IMR-90 (cell line): ENCODE measurements at places on chromosomes 6 and 20. TPM values are rescaled to one million over a fixed set of nuclear protein-coding genes. Genes with fewer than 3 reads are reported as not detected.
A peak's percentile ranks its signal among the peaks of the same experiment; 100 is the strongest.

GRCh38 chr20:420721-421574 lies 12.8 kb downstream of the RBCK1 start:
- DNase-seq = no peak

GRCh38 chr6:30543821-30544220 lies 12.5 kb downstream of the GNL1 start:
- no peak for DNase-seq

DNA sequence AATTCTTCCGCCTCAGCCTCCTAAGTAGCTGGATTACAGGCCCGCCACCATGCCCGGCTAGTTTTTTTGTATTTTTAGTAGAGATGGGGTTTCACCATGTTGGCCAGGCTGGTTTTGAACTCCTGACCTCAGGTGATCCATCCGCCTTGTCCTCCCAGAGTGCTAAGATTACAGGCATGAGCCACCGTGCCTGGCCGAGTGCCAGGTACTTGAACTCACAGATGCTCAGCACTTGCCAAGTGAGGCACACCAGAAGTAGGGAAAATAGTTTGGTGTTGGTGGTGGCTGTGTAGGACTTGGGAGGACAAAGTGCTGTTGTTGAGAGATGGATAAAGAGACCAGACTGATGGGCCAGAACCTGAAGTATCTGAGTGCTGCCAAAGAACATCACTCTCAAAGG lies 40.0 kb upstream of the MBOAT1 start:
- DNase-seq = no peak

DNA sequence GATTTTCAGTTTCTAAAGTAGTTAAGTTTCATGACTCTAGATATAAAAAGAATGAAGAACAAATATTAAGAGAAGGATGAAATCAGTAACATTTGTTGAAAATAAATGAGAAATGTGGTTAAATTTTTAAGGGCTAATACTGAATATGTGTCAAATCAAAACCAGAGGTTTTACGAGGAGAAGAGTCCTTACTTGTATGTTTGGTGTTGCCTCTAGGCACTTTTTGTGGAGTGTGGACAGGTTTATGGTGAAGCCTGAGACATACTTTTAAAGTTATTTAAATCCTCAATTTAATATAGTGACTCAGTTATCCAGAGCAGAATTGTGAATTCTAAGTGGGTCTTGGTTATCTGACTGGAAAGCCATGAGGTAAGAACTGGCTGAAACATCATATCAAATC lies 68.7 kb downstream of the COL19A1 start:
- DNase-seq = no peak

DNA sequence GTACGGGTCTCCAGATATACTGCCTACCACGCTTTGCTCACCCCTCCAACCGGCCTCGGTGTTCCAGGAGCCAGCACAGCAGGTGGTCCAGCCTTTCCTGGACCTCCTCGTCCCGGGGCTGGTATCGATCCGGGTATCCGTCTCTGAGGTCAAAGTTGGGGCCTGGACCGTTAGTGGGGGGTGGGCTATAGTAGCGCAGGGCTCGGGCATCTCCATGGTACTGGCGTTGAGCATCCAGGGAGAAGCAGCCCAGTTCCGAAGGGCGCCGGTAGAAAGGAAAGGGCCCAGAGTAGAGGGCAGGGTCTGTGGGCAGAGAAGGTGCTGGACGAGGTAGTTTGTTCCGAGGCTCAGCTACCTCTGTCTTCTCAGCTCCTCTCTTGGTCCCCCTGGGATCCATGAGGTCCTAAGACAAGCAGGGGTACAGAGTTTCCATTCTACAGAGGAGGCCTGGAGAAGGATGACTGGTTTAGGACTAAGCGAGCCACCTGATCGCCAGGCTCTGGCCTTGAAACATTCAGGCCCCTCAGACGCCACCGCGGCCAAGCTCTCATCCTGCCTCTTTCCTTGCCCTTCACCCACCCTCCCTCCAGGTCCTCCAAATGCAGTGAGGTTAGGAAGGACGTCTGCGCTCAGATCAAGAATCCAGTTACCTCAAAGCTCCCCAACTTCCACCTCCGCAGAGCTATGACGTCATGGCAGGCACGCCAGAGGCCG lies 502 bp downstream of the DXO start:
- no peak for DNase-seq

DNA sequence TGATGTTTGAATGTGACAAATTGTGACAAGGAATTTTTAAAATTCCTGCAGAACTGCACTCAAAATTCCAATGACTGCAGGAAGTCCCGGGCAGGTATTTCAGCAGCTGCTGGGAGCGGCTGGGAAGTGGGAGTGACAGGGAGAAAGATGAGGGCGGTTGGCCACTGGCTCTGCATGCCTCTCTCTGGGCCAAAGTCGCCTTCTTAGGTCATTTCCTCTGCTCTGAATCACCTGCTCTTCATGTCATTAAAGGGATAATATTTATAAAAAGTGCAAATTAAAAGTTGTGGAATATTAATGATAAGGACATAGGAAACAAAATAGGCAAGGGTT lies 43.9 kb downstream of the RAMACL start:
- DNase-seq = peak; percentile 17

- no peak for DNase-seq
Observed at GRCh38 chr6:125533710-125534397, 215.6 kb upstream of the HEY2 start.

GRCh38 chr6:147434076-147434475 lies 74.4 kb upstream of the SAMD5 start:
- DNase-seq = no peak

DNA sequence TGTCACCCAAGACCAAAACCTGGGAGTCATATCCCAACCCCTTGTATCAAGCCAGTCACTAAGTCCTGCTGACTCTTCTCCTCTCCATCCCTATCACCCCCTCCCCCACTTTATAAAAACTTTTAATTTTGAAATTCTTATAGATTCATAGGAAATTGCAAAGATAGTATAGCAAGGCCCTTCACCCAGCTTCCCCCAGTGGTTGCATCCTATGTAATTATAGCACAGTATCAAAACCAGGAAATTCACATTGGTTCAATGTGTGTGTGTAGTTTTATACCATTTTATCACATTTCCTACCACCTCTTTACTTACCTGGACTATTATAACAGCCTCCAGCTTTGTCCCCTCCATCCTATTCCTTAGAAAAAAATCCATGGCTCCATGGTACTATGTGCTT lies 4.1 kb downstream of the PPT2 start:
- no peak for DNase-seq

- peak; percentile 81 for DNase-seq
Observed at GRCh38 chr20:36147690-36148089, 6.8 kb upstream of the EPB41L1 start.

DNA sequence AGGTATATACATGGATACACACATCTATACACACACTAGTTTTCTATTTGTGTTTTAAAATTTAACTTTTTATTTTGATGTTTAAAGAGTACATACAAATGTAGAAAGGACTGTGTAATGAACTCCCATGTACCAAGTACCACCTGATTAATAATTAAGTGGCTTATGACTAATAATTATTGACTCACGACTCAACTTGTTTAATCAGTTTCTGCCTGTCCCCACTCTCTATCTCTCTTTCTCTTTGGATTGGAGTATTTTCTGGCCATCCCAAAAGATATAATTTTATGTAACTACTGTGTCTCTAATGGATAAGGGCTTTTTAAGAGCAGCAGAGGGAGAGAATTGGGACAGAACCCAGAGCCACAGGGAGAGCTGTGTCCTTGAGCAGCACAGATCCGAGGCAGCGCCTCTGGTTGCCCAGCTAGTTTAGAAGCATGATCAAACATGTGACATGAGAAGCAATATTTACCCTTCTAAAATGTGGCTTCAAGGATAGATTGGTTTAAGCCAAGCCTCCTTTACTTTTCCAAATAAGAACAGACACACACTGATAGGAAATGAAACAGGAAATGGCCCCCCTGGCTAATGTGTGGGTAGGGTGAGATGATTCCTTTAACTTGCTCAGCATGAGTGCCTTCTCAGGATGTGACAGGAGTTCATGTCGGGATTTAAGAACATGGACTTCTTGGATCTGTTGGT lies 81.0 kb downstream of the ERMARD start:
- DNase-seq = peak; percentile 4

DNA sequence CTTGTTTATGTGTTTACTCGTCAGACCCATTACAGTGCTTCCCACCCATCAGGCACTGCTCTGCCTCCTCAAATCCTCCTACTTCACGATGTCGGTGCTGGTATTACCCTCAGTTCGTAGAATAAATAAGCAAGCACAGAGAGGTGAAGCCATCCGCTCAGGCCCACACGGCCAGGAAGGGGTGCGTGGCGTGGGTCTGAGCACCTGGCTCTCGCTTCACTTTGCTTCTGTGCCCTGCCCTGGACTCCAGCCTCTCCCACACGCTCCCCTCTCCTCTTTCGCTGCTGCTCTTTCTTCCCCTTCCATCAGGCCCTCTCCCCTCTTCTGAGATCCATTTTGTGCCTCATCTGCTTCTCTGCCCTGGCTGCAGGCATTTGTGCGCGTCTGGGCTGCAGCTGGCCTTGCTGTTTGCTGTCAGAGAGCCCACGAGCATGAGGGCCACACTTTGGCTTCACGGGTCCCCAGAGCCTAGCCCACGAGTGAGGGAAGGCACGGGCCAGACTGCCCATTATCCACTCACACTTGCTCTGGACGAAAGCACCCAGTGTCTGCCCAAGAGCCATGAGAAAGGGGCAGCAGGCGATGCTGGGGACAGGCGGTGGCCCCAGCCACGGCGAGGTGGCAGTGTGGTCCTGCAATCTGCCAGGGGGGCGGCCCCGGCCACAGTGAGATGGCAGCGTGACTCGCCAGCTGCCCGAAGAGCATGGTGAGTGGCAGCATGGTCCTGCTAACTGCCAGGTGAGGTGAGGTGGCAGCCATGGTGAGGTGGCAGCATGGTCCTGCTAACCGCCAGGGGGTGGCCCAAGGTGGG lies 96.2 kb upstream of the MPC1 start:
- DNase-seq = no peak

DNA sequence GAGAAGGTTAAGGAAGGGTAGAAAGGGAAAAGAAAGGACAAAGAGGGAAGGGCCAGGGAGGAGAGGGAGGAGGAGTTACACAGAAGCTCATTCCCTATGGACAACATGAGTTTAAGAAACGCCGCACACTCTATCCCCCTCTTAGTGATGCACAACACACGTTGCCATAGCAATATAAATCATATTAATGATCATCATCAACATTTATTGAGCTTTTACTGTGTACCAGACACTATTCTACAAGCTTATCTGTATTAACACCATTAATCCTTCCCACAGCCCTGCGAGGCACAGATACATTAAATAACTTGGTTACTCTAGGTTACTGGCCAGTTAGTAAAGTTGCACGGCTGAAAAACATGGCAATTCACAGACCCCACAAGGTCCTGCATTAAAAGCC lies 234.8 kb downstream of the PTPRT start:
- DNase-seq = no peak

- DNase-seq = no peak
Observed at GRCh38 chr6:137387096-137387764, 107.0 kb downstream of the OLIG3 start.

GRCh38 chr20:60630609-60631008 lies 621.5 kb upstream of the CDH4 start:
- no peak for DNase-seq

GRCh38 chr6:168364793-168365421 lies 45.3 kb upstream of the DACT2 start:
- DNase-seq = no peak

GRCh38 chr6:166495487-166496314 lies 90.8 kb downstream of the RAMACL start:
- no peak for DNase-seq

DNA sequence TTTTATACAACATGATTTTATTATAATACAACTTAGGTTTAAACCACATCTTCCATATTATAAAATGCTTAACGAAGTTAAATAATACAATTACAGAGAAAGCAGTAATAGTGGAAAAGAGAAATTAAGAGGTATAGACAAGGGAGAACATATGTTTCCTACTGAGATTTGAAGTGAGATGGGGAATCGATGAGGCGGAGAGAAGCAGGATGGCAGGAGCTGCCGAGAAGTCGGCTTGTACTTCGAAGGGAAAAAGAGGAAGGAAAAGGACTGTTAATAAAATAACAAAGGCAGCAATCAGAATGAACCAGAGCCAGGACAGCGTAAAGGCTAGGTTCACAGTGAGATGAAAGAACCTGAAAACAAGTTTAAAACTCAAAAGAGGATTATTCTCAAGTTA lies 15.4 kb downstream of the FBXL4 start:
- DNase-seq = no peak

DNA sequence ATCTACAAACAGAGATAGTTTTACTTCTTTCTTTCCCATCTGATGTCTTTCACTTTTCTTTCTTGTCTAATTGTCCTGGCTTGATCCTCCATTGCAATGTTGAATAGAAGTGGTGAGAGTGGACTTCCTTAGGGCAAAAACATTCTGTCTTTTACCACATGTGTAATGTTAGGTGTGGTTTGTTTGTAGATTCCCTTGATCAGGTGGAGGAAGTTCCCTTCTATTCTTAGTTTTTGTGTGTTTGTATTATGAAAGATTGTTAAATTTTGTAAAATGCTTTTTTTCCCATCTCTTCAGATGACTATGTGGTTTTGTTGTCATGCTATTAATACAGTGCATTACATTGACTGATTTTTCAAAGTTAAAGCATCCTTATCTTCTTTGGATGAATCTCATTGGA lies 41.6 kb upstream of the DUSP22 start:
- DNase-seq = no peak

- no peak for DNase-seq
Observed at GRCh38 chr20:17358854-17359253, 132.0 kb downstream of the PCSK2 start.

DNA sequence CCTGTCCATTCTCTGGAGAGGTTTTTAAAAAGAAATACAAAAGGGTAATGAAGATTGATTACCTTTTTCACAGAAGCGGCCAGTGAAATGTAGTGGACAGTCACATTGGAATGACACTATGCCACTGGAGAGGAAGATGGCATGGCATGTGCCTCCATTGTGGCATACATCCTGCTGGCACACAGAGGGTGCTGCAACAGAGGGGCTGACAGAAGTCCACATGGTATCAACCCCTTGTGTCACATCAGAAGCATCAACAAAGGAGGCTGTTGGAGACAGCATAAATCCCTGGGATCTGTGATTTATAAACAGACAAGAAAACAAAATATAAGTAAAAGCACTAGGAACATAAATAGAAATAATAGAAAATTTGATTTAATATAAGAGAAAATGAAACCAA lies 594.9 kb downstream of the PHF3 start:
- no peak for DNase-seq

DNA sequence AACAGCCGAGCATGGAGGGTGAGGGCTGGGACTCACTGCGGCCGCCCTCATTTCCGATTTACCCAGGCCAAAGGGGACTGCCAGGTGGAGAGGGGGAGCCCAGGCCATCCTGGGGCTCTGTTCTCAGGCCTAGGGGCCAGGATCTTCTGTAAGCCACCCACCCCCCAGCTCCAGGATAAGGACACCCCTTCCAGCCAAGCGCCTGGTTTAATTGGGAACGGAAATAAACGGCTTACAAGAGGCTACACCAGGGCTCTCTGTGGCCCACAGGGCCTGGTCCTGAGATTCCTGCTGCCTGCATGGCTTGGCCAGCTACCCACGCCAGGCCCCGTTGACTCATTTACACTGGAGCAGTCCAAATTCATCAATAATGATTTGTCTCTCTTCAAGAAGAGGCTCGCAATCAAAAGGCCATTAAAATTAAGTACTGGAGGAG lies 68.1 kb upstream of the TOP1 start:
- DNase-seq = no peak

The FAM162B gene
- total RNA-seq = 3.2 and 3.6 TPM in 2 replicates

The CCDC170 gene
- total RNA-seq = 0.28 and 0.54 TPM in 2 replicates

The METTL24 gene
- not detected in 2 replicates for total RNA-seq

The CYP24A1 gene
- total RNA-seq = not detected in 2 replicates

The IL20RA gene
- under 0.01 TPM in 1 of 2 replicates, not detected in the other for total RNA-seq

The RFX6 gene
- total RNA-seq = not detected in 2 replicates

The FAM229B gene
- 8.6 and 11.4 TPM in 2 replicates for total RNA-seq
